ENCODE measurements at places on chromosomes 16 and 17.

DNA sequence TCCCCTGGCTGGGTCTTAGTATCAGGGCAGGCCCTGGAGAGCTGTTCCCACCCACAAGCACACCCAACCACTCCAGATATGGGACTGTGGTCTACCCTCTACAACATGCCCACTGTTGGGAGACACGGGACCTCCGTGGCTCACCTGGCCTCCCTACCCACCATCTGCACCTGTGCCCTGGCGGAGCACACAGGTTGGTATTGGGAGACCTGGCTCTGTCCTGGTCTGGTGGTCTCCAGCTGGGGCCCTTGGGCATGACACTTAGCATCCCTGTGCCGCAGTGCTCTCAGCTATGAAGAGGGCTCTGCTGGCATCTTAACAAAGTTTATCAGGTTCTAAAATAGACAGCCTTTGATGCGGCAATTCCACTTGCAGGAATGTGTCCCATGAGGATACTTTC is 5.8 kb downstream of the C16orf95 start:
- DNase-seq: no peak

- no peak for DNase-seq
Observed at GRCh38 chr17:72518159-72518732, 397.4 kb downstream of the SOX9 start.

- no peak for DNase-seq
Observed at GRCh38 chr17:1774390-1775176, 12.7 kb downstream of the SERPINF1 start.

DNA sequence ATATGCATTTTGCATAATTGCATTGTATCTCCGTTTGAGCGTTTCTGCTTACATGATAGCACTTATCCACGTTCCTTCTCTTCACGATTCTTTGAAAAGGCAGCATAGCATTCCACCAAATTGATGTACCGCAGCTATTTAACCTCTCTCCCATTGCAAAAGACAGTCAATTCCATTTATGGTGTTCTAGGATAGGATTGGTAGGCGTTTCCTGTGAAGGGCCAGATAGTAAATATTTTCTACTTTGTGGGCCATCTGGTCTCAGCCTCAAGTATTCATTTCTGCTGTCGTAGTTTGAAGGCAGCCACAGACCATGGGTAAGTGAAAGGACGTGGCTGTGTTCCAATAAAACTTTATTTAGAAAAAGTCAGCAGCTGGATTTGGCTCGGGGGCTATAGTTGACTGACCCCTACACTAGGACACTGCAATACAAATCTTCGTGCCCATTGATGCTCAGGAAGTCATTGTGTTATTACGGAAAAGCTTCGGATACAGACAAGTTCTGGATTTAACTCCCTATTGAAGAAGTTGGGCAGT is 10.1 kb downstream of the SNX29 start:
- no peak for DNase-seq

DNA sequence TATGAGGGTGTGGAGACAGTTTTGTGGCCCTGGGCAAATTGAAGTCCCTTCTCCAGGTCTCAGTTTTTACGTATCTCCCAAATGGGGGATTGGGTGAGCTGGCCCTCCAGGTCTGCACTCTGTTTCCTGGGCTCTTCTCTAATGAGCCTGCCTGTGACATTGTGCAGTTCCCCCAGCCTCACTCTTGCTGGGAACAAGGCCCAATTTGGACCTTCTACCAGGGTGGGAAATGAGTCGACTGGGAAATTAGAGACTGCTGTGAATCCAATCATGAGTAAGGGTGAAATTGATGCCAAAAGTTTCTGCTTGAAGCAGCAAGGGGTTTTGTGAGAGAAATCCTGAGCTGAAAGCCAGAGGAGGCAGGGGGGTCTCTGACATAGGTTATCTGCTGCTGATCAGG is 71.5 kb upstream of the KSR1 start:
- DNase-seq: no peak
